ENCODE measurements at places on chromosomes 5 and 9. TPM values are rescaled to one million over a fixed set of nuclear protein-coding genes. Genes with fewer than 3 reads are reported as not detected.

DNA sequence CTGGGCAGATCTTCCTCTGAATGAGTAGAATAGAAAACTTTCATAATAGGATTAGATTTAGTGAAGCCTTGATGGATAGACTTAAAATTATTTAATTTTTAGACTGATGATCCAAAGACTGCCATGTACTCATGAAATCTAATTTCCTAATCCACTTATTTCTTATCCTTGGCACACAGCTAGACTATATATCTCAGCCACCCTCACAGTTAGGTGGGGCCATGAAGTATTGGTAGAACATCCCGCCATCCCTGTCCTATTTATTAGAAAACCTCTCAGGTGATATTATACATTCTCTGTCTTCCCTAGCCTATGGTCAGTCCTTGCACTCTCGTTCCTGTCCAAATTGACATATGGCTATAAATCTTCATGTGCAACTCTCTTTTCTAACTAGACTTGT lies 110.9 kb downstream of the FAM170A start:
- no peak for DNase-seq

DNA sequence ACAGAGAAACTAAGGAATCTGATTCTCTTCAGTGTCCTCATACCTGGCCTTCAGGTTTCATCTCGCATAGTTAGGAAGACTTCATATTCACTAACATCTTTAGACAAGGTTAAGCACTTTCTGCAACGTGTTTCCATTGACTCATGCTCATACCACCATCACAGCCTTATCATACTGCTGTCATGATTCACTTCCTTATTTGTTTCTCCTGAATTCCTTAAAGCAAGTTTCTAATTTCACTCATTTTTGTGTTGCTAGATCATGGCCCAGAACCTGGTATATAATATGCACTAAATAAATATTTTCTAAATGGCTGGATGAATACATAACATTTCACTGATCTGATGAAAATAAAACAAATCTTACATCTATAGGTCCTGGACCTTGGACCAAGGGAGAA lies 472.9 kb downstream of the PRELID2 start:
- DNase-seq = no peak

DNA sequence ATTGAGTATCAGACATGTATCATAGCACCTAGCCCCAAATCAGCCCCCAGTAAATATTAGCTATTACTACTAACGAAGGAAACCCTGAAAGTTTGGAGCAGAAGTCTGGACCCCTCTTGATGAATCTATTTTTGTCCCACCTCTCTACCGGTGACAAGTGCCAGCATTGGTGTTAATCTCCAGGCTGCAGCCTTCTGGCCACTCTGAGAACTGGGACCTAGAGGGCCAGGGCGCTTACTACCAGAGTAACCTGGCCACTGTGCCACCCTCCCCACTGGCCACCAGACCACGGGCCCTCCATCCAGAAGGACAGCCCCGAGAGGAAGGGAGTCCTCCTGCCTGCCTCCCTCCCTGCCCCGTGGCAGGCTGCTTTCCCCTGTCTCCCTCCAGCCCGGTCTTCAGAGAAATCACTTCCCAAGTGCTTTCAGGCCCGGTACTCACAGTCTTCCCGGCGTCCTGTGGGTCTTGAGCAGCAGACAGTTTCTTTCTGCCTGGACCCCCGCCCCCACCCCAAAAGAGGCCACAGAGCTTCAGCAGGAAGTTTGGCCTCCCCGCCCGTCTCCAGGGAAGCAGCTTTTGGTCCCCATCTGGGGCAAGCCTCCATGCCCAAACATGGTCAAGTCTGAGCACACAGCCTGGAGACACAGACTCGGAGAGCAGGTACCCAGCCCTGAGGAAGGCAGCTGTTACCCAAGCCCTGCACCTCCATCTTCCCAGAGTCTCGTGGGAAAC lies at the start of gene KCNMB1:
KCNMB1 (minus strand) TSS at position 550 of the 732 bp plus-strand sequence. CDS start 3,920 bp downstream, outside the sequence.
- DNase-seq = no peak

DNA sequence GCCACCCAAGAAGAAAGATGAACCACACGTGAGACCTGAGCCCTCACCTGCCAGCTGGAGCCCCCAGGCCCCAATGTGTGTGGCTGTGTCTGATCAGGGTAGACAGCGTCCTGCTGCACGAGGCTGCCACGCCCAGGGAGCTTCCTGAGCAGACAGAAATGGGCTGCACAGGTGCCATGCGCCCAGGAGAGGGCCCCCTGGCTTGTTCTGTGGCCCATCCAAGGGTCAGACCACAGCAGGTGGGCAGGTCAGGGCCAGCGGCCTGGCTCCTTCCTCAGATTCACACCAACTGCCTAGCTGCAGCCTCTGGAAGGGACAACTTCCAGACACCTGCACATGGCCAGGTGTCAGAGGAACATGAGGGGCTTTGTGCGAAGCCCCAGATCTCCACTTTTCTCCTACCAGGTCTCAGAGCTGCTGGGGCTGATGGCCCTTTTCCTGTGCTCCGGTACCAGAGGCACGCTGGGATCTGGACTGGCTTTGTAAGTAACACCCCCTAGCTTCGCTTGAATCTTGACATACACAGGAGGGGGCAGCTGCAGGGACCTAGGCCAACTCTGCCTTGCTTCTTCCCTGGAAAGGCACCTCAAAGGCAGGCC lies 10.8 kb downstream of the SARDH start:
- no peak for DNase-seq

- DNase-seq = no peak
These were observed 943.7 kb downstream of the CDH18 start for GRCh38 chr5:19044311-19044710.

DNA sequence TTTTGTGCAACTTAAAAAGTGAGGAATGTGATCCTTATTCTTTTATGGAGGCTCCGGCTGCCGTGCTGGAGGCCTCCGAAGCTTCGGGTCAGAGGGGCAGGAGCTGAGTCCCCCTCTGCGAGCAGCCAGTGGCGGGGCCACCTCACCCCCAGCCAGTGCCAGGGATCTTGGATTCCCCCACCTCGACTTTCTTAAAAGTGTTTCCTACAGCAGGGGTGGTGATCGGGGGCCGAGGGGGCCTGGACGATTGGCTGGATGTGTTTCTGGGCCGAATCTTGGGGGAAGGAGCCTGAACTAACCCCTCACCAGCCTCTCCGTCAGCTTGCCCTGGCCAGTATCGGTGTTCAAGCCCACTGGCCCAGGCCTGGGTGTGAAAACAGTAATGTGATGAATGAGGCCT lies 92.2 kb upstream of the LMX1B start:
- no peak for DNase-seq

DNA sequence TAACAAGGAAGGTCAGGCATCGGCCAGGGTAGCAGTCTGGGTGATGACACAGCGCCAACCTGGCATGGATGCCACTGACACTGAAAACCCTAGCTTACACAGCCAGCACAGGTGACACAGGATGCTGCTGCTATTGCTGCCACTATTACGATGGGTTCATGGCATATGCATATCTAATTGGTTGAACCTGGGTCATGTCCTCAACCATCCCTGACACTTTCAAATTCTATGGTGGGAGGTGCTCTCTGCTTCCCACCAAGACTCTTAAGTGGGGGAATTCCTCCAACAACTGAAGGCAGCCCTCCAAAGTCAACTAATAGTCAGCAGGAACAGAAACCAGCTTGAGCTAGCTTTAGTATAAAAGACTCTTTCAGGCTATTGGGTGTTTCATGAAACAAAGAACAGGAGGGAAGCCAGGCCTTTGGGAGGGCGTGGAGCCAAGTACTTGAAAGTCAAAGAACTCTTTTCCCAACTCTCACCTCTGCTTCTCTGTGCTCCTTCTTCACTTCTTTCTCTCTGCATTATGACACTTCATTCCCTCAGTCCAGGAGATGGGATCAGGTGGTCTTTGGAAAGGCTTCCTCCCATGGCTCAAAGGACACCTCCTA lies 21.3 kb downstream of the PTTG1 start:
- peak; percentile 19 for DNase-seq

DNA sequence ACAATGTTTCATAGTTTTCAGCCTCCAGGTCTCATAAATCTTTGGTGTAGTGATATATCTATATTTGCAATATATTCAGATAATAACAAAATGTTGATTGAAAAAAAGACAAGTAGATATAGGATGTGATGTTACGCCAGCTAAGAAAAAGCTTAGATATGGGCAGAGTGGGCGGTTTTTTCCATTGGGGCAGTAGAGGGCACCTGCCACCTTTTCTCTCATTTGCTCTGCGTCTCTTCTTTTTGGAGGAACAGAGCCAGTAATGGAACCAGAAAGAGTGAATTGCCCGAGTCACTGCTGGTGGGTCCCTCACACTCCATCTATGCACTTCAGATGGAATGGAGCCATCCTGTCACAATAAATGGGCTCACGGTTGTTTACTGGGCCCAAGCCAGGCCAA lies 62.1 kb upstream of the FANCC start:
- no peak for DNase-seq

Gene KLHL3
- polyA plus RNA-seq = 27.0 TPM

Gene SAXO1
- 0.14 TPM for polyA plus RNA-seq

Gene PDLIM7
- polyA plus RNA-seq = 60.9 TPM

Gene FBXL17
- 19.6 TPM for polyA plus RNA-seq

Gene GFI1B
- 1.3 TPM for polyA plus RNA-seq
